Chondrocyte (in vitro differentiated cells): ENCODE measurements at places on chromosomes 16 and 17. TPM values are rescaled to one million over a fixed set of nuclear protein-coding genes. Genes with fewer than 3 reads are reported as not detected.

GRCh38 chr16:50520451-50521245 is 27.5 kb upstream of the NKD1 start:
- no peak for DNase-seq

DNA sequence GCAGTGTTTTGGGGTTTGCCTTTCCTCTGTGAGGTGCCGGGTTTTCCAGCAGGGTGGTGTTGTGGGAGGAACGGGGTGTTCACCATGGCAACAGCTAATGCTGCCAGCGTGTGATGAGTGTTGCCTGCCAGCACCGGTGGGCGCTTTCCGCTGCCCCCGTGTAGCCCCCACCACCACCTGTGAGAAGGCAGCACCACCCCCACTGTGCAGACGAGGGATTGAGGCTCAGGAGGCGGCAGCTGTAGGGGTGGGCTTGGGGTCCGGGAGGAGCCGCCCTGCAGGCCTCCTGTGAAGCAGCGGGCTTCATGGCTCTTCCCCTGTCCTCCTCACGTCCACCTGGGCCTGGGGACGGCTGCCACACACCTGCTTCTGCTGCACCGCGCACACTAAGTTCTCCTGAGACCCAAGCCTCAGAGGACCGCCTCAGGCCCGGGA is 5.2 kb downstream of the RAB40C start:
- DNase-seq: no peak

- DNase-seq: no peak
These were observed 135.8 kb downstream of the SKAP1 start for GRCh38 chr17:48294020-48294805.

- peak; percentile 77 for DNase-seq
These were observed 73.6 kb downstream of the METRNL start for GRCh38 chr17:83152745-83153611.

- no peak for DNase-seq
These were observed 82.9 kb downstream of the AIPL1 start for GRCh38 chr17:6352016-6352415.

- DNase-seq: peak; percentile 75
These were observed 195.8 kb upstream of the GSE1 start for GRCh38 chr16:85417156-85417860.

- no peak for DNase-seq
These were observed 38.1 kb upstream of the RHOT1 start for GRCh38 chr17:32104158-32104557.

GRCh38 chr16:89540557-89540956 is 19.9 kb upstream of the RPL13 start:
- no peak for DNase-seq

DNA sequence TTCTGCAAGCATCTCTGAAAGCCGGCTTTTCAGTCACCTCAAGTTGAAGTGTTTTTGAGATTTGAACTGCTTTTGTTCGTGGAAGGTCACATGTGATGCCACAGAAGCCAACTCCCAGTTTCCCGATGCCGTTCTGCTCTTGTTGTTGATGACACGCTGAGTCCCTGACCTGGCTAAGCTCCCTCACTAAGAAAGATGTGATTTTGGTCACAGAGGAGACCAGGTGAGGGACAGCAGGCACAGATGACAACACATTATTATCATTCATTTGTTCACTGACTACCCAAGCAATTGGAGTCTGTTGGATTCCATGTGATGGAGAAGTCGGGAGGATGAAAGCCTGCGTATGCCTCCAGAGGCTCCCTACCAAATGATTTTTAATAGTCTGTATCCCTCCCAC is 822.4 kb upstream of the RBFOX1 start:
- no peak for DNase-seq

DNA sequence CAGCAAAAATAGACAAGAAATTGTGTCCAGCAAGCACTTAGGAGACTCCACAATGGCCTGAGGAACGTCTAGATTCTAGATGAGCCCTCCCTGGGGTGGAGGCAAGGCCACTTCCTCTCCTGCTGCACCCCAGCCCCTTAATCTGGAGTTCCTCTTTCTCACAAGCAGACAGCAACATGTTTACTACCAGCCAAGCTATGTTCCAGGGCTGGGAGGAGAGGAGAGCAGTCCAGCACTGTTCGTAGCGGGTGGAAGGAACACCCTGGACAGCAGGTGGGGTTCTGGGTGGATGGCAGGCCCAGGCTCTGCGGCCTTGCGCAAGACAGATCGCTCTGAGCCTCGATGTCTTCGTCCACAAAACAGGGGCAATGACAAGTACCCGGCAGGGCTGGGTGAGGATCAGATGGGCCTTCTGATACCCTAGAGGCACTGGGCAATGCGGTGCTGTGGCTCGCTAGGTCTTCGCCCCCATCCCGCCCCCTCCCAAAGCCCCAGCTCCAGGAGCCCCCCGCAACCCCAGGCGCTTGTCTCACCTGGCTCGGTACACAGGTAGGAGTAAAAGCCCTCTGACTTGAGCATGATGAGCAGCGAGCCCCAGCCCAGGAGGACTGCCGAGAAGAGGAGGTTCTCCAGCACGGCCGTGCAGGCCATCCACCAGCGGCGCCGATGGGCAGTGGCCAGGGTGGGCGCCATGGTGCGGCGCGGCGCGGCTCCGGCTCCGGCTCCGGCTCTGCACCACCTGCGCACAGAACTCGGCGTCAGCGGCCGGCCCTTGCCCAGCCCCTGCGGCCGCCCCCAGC is 1.3 kb downstream of the SLC43A2 start:
- DNase-seq: no peak

- DNase-seq: no peak
These were observed 105.1 kb downstream of the TOX3 start for GRCh38 chr16:52441886-52442285.

- no peak for DNase-seq
These were observed 14.1 kb downstream of the DNASE1 start for GRCh38 chr16:3668626-3669025.

- no peak for DNase-seq
These were observed 322.0 kb upstream of the SALL1 start for GRCh38 chr16:51473091-51473490.

DNA sequence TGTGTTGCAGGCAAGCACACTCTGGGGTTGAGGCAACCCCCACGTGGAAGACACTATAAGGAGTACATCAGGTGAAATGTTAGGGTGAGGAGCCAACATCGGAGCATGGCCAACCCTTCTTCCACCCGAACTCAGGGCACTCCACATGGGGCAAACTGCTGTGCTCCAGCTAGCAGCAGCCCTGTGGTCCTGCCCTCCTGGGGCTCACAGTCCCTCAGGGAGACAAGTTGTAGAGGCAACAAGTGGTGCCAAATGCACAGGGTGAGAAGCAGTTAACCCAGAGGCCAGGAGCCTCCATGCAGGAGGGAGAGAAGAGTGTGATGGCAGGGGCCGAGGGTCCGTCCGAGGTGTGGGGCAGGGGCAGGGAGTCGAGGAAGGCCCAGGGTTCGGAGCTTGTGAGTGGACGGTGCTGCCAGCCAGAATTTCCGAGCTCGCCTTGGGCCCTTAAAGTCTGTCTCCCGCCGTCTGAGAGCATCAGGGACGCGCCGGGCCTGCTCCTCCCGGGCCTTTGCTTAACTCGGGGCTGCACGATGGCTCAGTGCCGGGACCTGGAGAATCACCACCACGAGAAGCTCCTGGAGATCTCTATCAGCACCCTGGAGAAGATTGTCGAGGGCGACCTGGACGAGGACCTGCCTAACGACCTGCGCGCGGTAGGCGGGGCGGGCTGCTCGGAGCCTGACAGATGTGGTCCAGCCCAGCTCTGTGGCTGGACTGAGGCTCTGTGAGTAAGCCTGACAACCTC is 32.3 kb downstream of the ATPAF2 start:
- no peak for DNase-seq

GRCh38 chr16:15911198-15911597 is 22.8 kb upstream of the CEP20 start:
- peak; percentile 8 for DNase-seq

DNA sequence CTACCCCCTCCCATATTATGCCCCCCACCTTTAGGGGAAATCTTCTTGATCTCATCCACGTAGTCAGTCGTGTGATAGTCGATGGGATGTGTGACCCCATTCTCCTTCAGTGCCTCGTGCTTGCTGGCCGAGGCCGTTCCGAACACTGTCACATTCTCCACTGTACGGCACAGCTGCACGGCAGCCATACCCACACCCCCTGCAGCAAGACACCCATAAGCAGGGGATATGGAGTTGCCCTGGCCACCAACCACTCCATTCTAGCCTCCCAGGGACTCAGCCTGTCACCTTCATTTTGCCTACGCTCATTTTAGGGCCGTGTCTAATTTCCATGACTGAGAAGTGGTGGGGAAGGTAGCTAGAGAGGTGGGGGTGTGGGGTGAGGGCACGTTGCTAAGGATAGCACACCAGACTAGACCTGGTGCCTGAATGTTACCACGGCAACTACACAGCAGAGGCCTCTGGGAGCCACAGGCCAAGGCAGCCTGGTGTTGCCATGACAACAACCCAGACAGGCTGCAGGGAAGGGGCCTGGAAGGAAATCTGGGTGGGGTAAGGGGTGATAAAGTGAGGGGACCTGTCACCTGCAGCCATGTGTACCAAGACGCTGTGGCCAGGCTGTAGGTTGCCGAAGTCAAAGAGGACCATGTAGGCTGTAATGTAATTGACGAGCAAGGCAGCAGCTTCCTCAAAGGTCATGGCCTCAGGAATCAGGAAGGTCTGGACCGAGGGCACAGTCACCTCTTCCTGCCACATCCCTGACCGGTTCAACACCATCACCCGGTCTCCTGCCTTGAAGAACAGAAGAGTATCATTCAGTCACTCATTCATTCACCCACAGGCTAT is 4.0 kb downstream of the VAT1 start:
- DNase-seq: no peak

GRCh38 chr17:74059479-74060240 is 143.8 kb upstream of the RPL38 start:
- DNase-seq: no peak

- no peak for DNase-seq
These were observed 785.6 kb upstream of the SOX9 start for GRCh38 chr17:71335212-71335611.

DNA sequence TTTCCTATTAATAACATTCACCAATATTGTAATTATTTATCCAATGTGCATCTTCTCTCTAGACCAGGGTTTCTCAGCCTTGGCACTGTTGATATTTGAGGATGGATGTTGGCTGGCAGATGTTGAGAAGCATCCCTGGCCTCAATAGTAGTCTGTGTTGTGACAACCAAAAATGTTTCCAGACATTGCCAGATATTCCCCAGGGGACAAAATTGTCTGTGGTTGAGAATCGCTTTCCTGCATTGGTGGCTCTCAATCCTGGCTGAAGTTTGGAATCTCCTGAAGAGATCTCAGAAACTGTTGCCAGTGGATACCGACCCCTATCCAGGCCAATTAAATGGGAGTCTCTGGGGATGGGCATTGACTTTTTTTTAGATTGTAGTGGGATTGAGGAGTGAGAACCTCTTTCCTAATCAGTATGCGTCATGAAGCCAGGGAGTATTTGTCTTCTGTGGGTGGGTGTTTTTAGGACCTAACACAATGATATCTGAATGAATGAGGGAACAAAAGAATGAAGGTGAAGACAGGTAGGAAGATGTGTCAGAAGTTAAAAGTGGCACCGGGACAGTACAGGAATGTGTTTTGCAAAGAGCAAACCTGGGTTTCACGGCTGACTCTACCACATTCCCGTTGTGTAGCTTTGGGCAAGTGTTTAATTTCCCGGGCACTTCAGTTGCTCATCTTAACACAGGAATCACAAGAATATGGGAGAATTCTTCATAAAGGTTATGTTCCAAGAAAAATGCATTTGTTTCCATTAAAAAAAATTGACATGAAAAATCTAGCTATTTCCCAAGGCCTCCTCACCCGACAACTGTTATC is 24.3 kb downstream of the HSD17B2 start:
- DNase-seq: no peak

SHPK gene
- total RNA-seq: 5.6 to 6.1 TPM (median 5.9 TPM) in 3 replicates

SLC47A2 gene
- not detected in 3 replicates for total RNA-seq

KRTAP2-2 gene
- not detected in 3 replicates for total RNA-seq
